ENCODE measurements at places on chromosomes 11 and 22. TPM values are rescaled to one million over a fixed set of nuclear protein-coding genes. Genes with fewer than 3 reads are reported as not detected.
A peak's percentile ranks its signal among the peaks of the same experiment; 100 is the strongest.

CCDC157 gene
- total RNA-seq = 0.55 TPM

- H3K27ac ChIP-seq = no peak overlapping the region
- H3K27me3 ChIP-seq = no peaks in the 10 kb centered on the region
- no peaks in the 10 kb centered on the region for H3K36me3 ChIP-seq
- DNase-seq = no peak
- no peaks in the 10 kb centered on the region for H3K4me1 ChIP-seq
Observed at GRCh38 chr11:107259811-107260221, 197.8 kb downstream of the CWF19L2 start.

PDE3B gene
- total RNA-seq = 15.3 TPM

F2 gene
- not detected for total RNA-seq

- H3K36me3 ChIP-seq = peaks cover 96% of the 10 kb centered on the region
- no peaks in the 10 kb centered on the region for H3K4me1 ChIP-seq
- DNase-seq = no peak
- H3K4me3 ChIP-seq = no peak overlapping the region
- no peaks in the 10 kb centered on the region for H3K27me3 ChIP-seq
Observed at GRCh38 chr22:25900880-25901279, 158.9 kb downstream of the MYO18B start.

DNA sequence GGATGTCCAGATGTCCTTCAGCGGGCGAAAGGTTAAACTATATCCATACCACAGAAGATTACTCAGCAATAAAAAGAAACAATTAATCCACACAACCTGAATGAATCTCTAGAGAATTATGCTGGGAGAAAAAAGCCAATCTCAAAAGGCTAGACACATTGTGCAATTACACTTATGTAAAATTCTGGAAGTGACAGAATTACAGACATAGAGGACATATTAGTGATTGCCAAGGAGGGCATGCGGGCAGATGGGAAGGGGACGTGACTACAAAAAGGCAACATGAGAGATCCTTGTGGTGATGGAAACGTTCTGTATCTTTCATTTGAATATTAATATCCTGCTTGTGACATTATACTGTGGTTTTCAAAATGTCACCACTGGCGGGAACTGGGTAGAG is 103.5 kb upstream of the BMAL1 start:
- H3K27ac ChIP-seq = no peak overlapping the region
- H3K4me3 ChIP-seq = no peak overlapping the region
- no peaks in the 10 kb centered on the region for H3K27me3 ChIP-seq
- no peak for DNase-seq
- no peaks in the 10 kb centered on the region for H3K4me1 ChIP-seq

TECTA gene
- 1.6 TPM for total RNA-seq

DNA sequence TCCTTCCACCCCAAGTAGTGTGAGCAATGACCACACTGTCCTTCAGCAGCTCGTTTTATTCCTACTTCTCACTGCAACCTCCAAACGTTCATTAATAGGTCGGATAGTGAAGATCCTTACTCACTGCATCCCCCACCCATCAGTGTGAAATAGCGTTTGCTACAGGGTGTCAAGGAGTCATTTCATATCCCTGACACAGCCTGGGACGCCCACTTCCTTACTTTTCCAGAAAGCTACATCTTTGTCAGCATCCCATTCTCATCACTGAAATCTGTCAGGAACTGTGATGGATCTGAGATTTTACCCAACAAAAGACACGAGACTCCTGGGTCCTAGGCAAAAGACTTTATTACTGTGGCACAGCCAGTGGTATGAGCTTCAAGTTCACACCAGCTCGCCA is 592.4 kb downstream of the NTM start:
- no peaks in the 10 kb centered on the region for H3K4me1 ChIP-seq
- H3K27ac ChIP-seq = no peak overlapping the region
- no peak overlapping the region for H3K4me3 ChIP-seq

B3GAT1 gene
- 0.16 TPM for total RNA-seq

- no peak overlapping the region for H3K27ac ChIP-seq
- no peak overlapping the region for H3K4me3 ChIP-seq
- H3K36me3 ChIP-seq = no peaks in the 10 kb centered on the region
- DNase-seq = no peak
- H3K4me1 ChIP-seq = no peaks in the 10 kb centered on the region
- H3K27me3 ChIP-seq = no peaks in the 10 kb centered on the region
Observed at GRCh38 chr11:74478877-74479731, 11.8 kb upstream of the KCNE3 start.

LMO1 gene
- not detected for total RNA-seq

- no peak for DNase-seq
- peaks cover 30% of the 10 kb centered on the region for H3K4me1 ChIP-seq
- no peak overlapping the region for H3K4me3 ChIP-seq
- H3K27me3 ChIP-seq = no peaks in the 10 kb centered on the region
Observed at GRCh38 chr11:117182551-117182935, 4.0 kb downstream of the SIDT2 start.

DNA sequence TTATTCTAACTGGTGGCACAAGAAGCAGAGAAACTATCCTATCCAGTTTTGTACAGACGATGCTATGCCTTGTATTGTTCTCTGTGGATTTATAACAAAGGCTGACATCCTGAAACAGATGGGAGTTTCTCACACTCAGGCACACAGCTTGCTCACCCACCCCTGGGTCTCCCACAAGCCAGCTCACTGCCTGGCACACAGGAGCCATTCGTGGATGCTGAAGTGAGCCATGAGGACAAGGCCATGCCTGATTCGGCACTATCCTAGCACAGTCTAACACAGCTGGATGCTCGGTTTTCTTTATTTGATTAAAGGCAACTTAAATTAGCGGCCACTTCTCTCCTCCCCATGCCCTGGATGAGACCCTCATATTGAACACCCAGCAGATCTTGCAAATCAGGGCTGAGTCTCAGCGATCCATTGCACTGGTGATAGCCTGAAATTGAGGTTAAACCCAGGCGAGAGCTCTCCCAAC is 25.7 kb upstream of the TMPRSS4 start:
- no peaks in the 10 kb centered on the region for H3K4me1 ChIP-seq
- H3K27ac ChIP-seq = no peak overlapping the region
- H3K4me3 ChIP-seq = no peak overlapping the region
- H3K36me3 ChIP-seq = no peaks in the 10 kb centered on the region
- no peaks in the 10 kb centered on the region for H3K27me3 ChIP-seq
- no peak for DNase-seq

DNA sequence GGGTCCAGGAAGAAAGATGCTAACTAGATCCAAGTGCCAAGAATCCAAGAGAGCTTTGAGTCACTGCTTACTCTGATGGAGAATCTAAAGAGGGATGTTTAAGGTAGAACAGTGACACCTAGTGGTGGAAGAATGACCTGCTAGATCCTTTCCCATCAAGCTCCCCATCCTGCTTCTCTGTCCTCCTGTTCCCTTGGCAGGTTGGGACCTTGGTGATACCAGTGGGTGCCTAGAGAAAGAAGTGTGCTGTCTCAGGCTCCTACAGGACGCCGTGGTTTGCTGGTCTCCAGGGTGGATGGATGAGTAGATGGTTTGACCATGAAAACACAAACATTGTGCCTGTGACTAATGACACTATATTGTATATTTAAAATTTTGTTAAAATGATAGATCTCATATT is 383.7 kb downstream of the TMEM135 start:
- H3K27me3 ChIP-seq = no peaks in the 10 kb centered on the region
- no peak overlapping the region for H3K4me3 ChIP-seq
- H3K27ac ChIP-seq = no peak overlapping the region
- H3K4me1 ChIP-seq = no peaks in the 10 kb centered on the region
- DNase-seq = no peak

PATE2 gene
- not detected for total RNA-seq

DNA sequence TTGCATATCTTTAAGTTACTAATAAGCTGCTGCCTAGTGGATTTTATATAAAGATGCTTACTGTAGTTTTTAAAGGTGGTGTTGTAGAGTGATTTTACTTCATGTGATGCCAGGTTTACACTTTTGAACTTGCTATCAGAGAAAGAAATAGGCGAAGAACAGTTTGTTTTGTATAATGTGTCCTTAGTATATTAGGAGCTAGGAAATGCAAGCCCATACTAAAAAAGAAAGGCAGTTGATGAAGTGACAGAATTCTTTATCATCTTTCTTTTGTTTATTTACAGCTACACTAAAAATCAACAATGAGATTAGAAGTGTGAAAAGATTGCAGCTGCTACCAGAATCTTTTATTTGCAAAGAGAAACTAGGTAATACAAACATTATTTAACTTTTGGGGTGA is 12.8 kb downstream of the FBXO7 start:
- H3K4me1 ChIP-seq = no peaks in the 10 kb centered on the region
- no peaks in the 10 kb centered on the region for H3K27me3 ChIP-seq
- peaks cover 71% of the 10 kb centered on the region for H3K36me3 ChIP-seq
- no peak overlapping the region for H3K4me3 ChIP-seq
- H3K27ac ChIP-seq = no peak overlapping the region
- DNase-seq = no peak

DNA sequence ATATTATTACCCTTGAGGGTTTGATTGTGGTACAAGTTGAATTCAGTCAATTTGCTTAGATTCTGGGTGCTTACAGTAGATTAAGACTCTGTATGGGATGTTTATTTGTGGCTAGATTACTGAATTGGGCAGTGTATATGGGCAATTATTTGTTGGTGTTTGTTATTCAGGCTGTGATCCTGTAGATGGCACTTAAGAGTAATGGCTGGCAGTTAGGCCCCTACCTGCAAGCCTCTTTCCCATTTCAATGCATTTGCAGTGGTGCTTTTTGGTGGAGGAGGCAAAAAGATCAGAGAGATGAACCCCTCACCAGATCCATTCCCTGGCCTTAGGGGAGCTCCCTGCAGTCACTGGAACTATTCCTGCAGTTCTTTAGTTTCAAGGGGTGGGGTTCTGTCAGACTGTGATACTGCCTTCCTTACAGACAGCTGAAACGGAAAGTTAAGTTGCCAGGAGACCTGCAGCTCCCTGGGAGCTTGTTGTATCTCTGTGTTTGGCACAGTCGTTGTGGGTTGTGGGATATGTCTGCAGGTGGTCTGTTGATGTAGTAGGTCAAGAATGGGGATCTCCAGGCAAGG is 199.5 kb downstream of the AASDHPPT start:
- H3K27me3 ChIP-seq = no peaks in the 10 kb centered on the region
- no peak overlapping the region for H3K27ac ChIP-seq
- H3K4me1 ChIP-seq = no peaks in the 10 kb centered on the region
- no peak for DNase-seq

GRCh38 chr22:21025763-21026755 is 6.3 kb downstream of the SLC7A4 start:
- H3K27me3 ChIP-seq = no peaks in the 10 kb centered on the region
- DNase-seq = no peak
- no peak overlapping the region for H3K4me3 ChIP-seq
- H3K27ac ChIP-seq = no peak overlapping the region

GRCh38 chr11:14417617-14418374 is 58.8 kb upstream of the RRAS2 start:
- H3K27me3 ChIP-seq = no peaks in the 10 kb centered on the region
- no peak for DNase-seq
- H3K36me3 ChIP-seq = no peaks in the 10 kb centered on the region

DNA sequence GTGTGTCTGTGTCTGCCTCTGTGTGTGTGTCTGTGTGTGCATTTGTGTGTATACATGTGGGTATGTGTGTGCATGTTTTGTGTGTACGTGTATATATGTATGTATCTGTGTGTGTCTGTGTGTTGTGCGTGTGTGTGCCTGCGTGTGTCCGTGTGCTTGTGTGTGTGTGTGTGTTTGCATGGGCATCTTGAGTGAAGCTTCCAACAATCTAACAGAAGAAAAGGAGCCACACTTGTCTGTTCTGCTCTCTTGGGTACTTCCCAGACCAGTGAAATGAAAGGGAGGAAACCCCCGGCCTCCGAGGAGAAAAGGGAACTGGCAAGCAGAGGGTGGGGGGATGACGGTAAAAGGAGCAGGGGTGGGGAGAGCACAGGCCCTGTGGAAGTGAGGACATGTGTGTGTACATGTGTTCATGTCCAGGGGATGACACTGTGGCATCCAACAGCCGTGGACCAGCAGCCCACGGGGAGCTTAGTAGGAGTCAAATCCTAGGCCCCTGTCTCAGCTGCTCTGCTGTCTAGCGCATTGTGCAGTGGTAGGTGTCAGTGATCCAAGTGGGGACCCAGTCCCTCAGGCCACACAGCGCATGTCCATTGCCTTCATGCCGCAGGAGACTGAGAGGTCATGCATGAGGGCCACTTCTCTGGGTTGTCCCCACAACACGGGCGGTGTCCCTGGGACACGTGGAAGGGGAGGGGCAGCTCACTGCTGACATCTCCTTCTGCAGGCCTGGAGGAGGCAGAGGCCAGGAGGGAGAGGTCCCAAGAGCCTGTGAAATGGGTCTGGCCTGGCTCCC is 8.1 kb downstream of the CSF2RB start:
- peak; percentile 58 for DNase-seq
- H3K4me3 ChIP-seq = no peak overlapping the region
- H3K27ac ChIP-seq = no peak overlapping the region
- H3K4me1 ChIP-seq = peaks cover 11% of the 10 kb centered on the region

ANKK1 gene
- not detected for total RNA-seq

GRCh38 chr22:29325785-29326315 is 10.4 kb upstream of the RASL10A start:
- no peaks in the 10 kb centered on the region for H3K27me3 ChIP-seq
- no peak overlapping the region for H3K27ac ChIP-seq
- peaks cover 38% of the 10 kb centered on the region for H3K36me3 ChIP-seq
- no peak for DNase-seq

NTM gene
- total RNA-seq = 44.7 TPM

DNA sequence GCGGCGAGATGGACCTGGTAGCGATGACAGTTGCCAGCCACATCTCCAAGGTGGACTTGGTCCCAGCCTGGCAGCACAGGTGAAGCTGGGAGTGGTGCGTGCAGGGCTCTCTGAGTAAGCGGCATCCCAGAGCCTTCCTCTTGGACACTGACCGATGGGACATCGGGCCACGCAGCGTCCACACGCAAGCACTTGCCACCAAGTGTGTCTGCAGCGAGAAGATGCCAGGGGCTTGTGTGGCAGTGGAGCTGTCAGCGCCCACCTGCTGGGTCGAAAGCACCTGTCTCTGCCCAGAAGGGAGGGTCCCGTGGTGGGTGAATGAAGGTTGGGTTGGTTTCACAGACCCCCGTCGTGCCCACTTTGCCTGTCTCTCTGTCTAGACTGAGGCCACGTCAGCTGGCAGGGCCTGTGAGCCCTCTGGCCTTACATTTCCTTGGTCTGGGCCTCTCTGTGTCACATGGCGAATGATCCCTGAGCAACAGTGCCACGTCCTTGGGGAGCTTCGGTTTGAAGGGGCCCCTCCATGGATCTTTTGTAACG is 50.8 kb upstream of the SMIM38 start:
- no peak for DNase-seq
- H3K4me1 ChIP-seq = peaks cover 12% of the 10 kb centered on the region
- no peaks in the 10 kb centered on the region for H3K36me3 ChIP-seq
- H3K27ac ChIP-seq = no peak overlapping the region
- H3K27me3 ChIP-seq = no peaks in the 10 kb centered on the region
- no peak overlapping the region for H3K4me3 ChIP-seq

PHOX2A gene
- not detected for total RNA-seq

- H3K27ac ChIP-seq = no peak overlapping the region
- no peaks in the 10 kb centered on the region for H3K27me3 ChIP-seq
- no peak overlapping the region for H3K4me3 ChIP-seq
- no peak for DNase-seq
Observed at GRCh38 chr11:75778962-75779361, 10.4 kb downstream of the DGAT2 start.

SLC22A8 gene
- total RNA-seq = not detected
